ENCODE measurements at places on chromosomes 5 and 9.

GRCh38 chr9:136133191-136133958, 14.7 kb upstream of the TMEM250 start:
- no peak for DNase-seq

GRCh38 chr9:84701801-84702200, 32.3 kb downstream of the NTRK2 start:
- no peak for DNase-seq

GRCh38 chr5:89584339-89584956, 701.5 kb upstream of the MEF2C start:
- no peak for DNase-seq

- DNase-seq = no peak
These were observed 4.1 kb downstream of the NACC2 start for GRCh38 chr9:136090768-136091581.

DNA sequence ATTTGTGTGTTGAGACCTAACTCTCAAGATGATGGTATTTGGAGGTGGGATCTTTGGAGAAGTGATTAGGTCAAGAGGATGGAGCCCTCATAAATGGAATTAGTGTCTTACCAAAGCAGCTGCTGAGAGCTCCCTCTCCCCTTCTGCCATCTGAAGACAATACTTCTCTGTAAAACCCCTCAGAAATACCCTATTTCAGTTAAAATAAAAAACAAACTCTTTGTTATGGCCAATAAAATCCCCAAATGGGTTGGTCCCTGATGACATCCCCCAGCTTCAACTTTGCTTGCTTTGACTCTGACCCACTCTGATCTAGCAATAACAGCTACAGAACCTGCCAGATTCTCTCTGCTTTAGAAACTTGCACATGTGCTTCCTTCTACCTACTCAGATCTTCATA, 100.9 kb downstream of the SNCAIP start:
- no peak for DNase-seq

DNA sequence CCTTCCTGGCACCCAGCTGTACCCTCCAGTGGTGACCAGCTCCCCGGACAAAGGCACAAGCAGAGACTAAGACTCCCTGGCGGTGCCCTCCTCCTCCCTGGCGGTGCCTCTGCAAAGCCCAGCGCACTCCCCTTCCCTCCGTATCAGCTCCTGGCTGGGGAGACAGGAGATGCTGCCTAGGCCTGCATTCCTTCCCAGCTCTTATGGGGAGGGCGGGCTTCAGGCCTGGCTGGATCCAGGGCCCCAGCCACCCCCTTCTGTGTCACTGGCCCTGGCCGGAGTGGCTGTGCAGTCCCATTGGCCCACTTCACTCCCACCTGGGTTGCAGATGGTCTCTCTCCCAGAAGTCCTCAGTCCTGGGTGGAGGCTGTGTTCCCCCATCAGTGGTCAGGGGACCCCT, 6.4 kb downstream of the LCN12 start:
- DNase-seq = no peak

GRCh38 chr9:123893831-123894460, 36.0 kb downstream of the DENND1A start:
- no peak for DNase-seq

- no peak for DNase-seq
These were observed 1471.8 kb upstream of the NUDT12 start for GRCh38 chr5:105034401-105034763.

DNA sequence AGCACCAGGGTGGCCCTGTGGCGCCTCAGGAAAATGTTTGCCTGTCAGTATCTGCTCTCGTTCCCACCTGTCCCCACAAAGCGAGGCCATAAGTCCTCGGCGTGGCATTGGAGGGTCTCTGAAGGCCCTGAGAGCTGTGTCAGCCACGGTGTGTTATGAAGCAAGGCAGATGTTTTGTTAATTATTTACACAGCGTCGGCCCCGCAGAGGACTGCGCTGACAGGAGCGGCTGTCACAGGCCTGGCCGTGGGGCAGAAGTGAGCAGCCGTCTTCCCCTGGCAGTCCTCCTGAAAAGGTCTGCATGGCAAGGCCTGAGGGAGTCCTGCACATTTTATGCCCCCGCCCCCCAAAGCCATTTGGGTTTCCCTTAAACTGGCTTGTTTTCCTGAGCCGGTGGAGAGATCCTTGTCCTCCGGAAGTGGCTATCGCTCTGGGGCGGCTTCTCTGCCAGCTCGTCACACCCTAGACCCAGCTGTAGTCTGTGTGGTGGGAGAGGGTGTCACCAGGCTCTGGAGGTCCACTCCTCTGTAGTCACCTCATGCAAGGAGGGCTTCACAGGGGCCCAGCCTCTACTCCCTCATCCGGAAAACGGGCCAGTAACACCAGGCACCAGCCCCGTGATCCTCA, 6.2 kb downstream of the NEK6 start:
- DNase-seq = no peak

- DNase-seq = no peak
These were observed 82.6 kb downstream of the VCAN start for GRCh38 chr5:83554133-83554532.

DNA sequence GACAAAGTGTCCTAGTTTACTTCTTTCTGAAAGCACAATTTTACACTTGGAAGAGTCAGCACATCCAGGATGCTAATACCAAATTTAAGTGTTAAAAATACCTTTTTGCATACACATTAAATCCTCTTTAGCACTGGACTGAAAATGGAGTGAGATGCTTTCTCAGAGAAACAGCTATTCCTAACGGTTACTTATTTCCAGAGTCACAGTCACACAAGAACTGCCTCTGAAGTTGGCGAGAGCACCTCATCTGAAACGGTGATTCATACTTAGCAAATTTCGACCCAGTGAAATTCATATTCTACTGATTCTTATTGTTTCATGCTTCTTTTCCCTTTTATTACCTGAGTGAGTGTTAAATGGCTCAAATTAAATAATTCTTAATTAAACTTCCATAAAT, 12.2 kb downstream of the CDH18 start:
- DNase-seq = no peak

DNA sequence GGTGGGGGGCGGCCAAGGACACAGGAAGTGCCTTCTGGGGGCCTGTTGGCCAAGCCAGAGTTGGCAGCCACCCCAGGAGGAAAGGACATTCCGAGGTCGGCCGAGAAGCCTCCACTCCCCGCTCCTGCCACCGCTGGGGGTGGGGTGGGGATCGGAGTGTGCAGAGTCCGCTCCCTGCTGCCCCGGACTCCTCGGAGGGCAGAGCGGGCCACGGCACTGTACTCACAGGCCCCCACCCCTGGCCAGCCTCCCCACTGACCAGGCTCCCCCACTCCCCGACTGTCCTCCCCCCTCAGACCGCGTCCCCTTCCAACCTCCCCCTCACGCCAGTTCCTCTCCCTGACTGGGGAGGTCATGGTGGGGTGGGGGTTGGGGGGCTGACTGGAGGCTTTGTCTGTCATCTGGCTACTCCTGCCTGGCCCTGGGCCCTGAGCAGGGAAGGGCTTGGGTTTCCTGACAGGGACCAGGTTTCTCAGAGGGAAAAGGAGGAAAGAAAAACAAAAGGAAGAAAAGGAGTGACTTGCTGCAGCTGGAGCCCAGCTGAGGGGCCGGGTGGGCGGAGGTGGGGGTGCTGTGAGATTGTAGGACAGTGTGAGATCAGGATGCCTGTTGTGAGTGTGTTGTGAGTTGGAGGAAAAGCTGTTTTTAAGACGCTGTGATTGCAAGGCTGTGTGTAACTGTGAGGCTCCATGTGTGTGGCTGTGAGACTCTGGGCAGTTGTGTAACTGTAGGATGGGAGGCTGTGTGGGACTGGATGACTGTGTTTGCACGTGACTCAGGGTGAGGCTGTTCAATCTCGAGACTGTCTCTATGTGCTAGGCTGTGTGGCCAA, 29.7 kb downstream of the CNTFR start:
- DNase-seq = no peak

DNA sequence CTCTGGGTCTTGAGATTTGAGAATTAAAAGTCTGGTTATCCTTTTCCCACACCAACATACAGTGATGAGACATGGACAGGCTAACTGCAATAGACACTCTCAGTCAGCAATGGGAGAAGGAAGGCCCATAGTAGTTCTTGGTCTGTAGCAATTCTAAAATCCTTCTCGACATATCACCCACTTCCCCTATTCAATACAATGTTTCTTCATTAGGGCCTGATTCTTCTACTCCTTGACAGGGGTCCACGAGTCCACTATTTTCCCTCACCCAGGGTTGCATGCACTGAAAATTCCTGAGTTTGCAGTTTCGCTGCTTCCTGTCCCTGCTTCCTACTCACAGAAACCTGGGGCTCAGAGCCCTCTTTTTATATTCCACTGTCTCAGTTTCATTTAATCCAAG, 402.8 kb downstream of the MAT2B start:
- DNase-seq = no peak

DNA sequence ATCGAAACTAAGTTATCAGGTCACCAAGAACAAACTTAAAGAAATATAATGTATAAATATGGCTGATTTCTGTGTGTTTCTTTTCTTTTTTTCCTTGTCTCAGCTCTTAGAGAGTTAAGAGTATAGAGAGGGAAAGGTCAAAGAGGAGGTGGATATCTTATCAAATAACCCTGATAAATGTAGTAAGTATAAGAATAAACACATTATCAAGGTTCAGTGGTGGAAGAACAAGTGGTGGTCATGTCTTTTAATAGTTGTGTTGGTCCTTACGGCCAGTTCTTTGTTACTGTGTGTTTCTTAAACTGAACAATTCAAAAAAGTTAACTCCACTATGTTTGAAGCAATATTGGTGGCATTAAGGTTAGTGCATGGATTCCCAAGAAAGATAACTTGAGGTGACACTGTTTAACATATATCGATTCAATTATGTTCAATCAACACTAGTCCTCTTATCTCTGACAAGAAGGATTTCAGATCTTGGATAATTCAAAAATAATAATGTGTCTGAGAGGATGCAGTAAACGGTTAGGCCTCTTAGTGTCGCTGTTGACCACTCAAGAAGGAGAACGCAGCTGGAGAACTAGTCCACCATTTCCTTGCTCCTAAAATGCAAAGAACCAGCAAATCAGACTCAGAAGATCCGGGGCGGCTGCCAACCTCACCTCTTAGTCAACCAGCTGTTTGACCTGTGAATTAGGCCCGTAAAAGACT, at the start of gene PCDHGA3:
Gene PCDHGA3, plus strand, starts transcription at position 588 of the 711 bp plus-strand sequence. CDS start 205 bp downstream, outside the sequence.
- DNase-seq = no peak

DNA sequence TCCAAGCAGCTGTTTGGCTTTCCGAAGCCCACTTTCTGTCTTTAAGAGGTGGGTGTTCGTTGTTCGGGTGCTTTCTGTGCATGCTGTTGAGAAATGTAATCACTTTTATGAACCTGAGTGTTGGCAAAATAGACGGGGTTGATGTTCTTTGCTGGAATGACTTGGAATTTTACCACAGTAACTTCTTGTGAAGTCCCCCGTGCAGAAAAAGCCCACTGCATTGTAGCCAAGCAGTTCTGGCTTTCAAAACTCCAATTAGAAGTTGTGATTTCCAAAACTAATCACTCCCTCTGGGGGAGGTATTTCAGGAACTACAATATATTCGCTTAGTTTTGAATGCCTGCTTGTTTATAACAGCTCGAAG, 111.1 kb downstream of the PAM start:
- no peak for DNase-seq

DNA sequence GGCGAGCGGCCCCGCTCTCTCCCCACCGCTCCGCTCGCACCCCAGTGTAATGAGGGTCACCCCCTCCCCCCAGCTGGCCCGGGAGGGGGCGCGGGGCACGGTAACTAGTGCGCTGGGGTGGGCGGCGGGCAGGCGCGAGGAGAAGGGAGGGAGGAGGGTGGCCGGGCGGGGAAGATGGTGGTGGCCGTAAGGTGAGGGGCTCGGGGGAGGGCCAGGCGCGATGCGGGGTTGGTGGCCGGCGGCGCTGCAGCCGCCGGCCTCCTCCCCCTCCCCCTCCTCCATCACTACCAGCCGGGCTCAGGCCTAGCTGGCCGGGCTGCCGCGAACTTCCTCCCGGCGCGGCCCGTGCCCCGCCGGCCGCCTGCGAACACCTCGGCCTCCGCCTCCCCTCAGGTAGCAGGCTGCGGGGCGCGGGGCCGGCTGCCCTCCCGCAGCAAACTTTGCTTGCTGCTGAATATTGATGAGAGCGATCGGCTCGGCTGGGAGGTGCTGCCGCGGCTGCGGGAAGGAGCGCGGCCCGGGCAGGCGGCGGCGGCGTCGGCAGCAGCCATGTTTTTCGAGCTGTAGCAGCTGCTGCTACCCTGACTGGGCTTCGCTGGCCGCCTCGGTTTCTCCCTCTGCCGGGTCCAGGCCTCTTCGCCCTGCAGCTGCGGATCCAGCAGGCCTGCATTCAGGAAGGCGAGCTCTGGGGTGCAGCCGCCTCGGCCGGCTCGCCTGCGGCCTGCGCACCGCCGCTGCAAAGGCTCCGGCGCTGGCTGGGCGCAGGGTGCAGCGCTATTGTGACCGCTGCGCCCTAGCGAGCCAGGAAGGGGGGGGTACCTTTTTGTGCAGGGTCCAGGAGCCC, 502 bp downstream of the NSD1 start:
- peak; percentile 32 for DNase-seq

DNA sequence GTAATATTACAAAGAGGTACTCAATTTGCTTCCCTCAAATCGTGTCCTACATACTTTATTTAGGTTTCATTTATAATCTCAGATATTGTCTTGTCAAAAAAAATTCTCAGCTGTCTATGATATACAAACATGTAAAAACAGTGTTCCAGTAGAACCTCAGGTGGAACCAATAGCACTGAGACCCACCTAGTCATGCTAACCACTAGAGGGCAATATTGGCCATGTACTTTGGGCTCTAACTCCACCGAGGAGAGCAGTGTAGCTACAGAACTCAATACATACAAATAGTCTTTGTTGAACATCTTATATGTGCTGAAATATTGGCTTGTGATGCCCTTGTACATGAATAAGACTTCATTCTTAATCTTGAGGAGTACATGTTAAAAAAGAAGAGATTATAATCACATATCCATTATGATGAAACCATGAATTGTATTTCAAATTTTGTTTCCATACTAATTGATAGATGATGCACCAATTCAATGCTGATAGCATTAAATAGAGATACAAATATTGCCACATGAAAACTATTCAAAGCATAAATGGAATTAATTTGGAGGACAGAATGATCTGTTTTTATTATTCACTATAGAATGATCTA, 71.2 kb upstream of the CNTLN start:
- DNase-seq = no peak

DNA sequence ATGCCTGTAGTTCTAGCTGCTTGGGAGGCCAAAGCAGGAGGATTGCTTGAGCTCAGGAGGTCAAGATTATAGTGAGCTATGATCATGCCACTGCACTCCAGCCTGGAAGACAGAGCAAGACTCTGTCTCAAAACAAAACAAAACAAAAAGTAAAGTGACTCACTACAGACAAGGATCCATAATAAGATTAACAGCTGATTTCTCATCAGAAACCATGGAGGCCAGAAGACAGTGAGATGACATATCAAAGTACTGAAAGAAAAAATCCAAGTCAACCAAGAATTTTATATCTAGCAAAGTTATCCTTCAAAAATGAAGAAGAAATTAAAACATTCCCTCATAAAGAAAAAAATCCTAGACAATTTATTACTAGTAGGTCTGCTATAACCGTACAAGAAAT, 69.4 kb upstream of the ZBTB43 start:
- DNase-seq = no peak

GRCh38 chr9:133600739-133601138, 8.4 kb downstream of the FAM163B start:
- no peak for DNase-seq

GRCh38 chr5:151758141-151758429, 346 bp downstream of the ATOX1 start:
- no peak for DNase-seq

GRCh38 chr9:68533678-68534077, 7.0 kb downstream of the TMEM252 start:
- DNase-seq = no peak

All from activated CD4-positive, CD25-positive, alpha-beta regulatory T cell (primary cell).